ENCODE measurements at places on chromosomes 16 and 17.
A peak's percentile ranks its signal among the peaks of the same experiment; 100 is the strongest.

GRCh38 chr17:82848022-82848592, 8.3 kb upstream of the ZNF750 start:
- no peak for DNase-seq

DNA sequence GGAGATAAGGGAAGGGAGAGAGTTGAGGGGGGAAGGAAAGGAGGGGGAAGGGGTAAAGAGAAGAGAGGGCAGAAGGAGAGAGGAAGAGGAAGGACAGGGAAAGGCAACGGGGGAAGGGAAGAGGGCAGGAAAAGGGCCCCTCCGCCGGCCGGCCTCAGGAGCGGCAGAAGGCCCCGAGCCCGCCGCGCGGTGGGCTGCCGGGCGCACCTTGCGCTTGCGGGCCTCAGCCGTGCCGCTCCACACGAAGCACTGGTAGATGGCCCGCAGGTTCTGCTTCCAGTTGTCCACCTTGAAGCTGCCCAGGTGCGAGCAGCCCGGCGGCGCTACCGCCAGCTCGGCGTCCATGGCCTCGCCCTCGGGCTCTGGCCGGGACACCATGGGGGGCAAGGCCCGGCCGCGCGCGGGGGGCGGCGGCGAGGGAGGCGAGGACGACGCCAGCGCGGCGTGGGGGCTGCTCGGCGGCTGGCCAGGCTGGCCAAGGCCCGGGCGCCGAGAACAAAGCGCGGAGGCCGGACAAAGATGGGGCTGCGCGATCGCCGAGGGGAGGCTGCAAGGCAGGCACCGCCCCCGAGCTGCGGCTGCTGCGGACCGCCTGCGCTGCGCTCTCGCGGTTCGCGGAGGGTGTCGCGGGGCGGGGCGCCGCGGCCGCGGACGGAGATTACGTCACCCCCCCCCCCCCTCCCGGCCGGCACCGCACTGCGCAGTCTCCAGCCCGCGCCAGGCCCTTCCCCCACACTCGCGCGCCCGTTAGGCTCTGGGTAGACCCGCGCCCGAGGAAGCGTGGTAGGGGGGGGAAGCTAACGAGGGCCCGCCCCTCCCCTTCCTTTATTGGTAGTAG, at the start of gene USP22:
TSS of gene USP22 (minus strand) at position 554 of the 838 bp plus-strand sequence. CDS start at position 378, 176 bp downstream.
- DNase-seq: peak; percentile 96

GRCh38 chr16:1140582-1141162, 12.2 kb upstream of the CACNA1H start:
- no peak for DNase-seq

DNA sequence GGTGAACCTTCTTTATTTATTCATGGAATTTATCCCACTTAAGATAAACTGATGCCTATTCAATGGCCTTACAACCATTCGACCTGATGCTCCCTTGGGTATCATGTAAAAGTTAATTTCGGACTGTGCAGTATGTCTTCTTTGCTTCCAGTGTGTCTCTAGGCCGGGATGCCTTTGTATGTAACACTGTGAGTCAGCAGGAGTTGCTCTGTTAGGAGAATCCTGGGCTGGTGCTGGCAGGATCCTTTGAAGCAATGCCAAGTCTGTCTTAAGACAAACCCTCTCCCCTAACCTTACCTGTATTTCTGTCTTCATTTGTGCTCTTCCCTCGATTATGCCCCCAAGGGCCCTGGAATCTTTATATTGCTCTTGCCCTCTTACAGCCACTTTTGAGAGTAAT, 37.9 kb upstream of the ABCA8 start:
- DNase-seq: no peak

DNA sequence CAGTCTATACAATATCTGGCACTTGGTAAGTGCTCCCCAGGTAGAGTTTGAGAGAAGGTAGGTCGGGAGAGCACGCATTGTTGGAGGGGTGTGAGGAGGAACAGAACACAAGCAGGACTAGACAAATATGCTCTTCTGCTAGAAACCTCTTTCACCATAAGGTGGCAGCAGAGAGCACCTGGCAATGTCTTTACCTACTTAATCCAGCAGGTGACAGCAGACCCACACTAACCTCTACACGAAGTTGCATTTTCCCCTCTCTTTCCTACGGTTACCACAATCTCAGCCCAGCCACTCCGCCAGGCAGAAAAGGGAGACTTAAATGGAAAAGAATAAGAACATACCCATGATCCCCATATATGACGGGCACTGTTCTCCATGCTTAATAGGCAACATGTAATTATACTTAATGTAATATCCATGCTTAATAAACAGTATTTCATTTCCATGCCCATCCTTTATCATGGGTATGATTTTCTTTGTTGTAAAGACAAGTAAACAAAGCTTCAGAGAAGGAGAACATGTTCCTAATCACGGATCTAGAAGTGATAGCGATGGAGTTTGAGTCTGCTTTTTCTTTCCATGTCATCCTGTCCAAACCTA, 55.1 kb upstream of the CCL2 start:
- DNase-seq: peak; percentile 67

- DNase-seq: no peak
Observed at GRCh38 chr16:68479271-68479670, 31.0 kb upstream of the SMPD3 start.

DNA sequence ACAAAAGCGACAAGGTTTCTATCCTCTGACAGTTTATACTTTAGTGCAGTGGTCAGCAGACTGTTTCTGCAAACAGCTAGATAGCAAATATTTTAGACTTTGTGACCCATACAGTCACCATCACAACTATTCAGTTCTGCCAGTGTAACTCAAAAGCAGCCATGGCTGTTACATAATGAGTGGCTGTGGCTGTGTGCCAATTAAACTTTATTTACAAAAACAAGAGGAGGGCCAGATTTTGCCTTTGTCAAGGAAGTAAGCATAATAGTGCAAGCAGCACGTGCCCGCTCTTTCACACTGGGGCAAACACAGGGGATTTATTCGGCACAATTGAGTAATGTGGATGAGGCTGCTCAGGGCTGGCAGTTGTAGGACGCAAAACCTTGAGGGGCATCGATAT, 551.5 kb downstream of the MAF start:
- no peak for DNase-seq

GRCh38 chr17:42720996-42721583, 23.8 kb downstream of the EZH1 start:
- DNase-seq: peak; percentile 83

GRCh38 chr16:48373258-48374029, 11.8 kb downstream of the SIAH1 start:
- DNase-seq: no peak

GRCh38 chr17:82836823-82837357, 2.9 kb downstream of the ZNF750 start:
- DNase-seq: no peak
